ENCODE measurements at places on chromosomes 6 and 20.

DNA sequence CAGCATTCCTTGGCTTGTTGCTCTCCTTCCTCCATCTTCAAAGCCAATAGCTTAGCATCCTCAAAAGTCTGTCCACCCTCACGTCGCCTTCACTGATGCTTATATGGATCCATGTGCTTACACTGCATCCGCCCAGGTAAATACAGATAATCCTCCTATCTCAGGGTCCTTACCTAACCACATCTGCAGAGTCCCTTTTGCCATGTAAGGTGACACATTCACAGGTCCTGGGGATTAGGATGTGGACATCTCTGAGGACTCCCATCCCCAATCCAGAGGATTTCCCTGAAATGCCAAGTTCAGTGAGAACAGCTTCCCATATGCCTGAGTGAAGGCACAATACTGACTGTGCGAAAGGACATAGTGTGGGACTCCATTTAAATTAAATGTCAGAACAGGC is 25.4 kb downstream of the FKBP1A start:
- no peak for DNase-seq

GRCh38 chr6:90375681-90376439 is 79.2 kb upstream of the BACH2 start:
- DNase-seq, result no peak

DNA sequence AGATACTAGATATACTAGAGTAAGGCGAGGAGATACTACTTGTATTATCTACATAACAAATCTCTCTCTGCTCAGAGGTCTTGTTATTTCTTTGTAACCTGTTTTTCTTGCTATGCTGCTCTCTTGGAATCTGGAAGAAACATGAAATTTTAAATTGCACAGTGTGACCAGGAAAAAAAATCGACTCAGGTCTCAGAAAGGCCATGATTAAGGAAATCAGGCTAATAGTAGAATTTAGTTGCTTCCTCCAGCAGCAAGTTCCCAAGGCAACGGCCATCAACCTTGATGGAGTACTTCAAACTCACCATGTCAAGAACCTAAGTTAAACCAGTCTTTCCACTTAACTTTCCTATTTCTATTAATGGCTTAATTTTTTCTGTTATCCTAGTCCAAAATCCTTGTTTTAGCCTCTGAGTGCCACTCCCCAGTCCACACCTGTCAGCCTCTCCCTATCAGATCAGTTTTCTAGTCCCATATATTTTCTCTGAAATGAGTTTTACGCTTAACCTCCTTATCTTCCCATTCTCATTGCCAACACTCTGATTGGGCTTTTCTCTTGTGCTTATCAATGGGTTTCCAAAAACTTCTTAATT is 87.7 kb upstream of the BEND3 start:
- no peak for DNase-seq

GRCh38 chr6:34284563-34285447 is 36.0 kb upstream of the SMIM29 start:
- DNase-seq, result no peak

- no peak for DNase-seq
Measured at GRCh38 chr6:73264446-73264845, 1.4 kb upstream of the KHDC1 start.

- DNase-seq, result no peak
Measured at GRCh38 chr6:170423030-170423429, 116.5 kb downstream of the FAM120B start.

GRCh38 chr6:25788305-25788922 is 33.9 kb downstream of the SLC17A4 start:
- DNase-seq, result no peak

DNA sequence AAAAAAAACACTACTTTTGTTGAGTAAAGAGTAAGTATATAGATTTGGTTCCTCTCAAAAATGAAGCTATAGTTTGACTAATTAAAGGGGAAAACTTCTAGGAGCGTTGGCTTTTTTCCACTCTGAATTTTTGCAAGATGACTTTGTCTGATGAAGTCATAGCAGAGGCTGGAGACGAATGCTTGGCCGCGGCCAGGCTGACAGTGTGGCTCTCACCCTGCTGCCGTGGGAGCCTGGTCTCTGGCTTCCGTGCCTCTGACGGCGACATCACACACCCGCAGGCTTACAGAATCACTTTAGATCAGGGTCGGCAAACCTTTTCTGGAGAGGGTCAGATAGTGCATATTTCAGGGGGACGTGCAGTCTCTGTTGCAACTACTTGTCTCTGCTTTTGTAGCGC is 145.0 kb downstream of the PHACTR3 start:
- DNase-seq, result no peak

GRCh38 chr6:134240665-134241431 is 77.1 kb downstream of the SGK1 start:
- no peak for DNase-seq

DNA sequence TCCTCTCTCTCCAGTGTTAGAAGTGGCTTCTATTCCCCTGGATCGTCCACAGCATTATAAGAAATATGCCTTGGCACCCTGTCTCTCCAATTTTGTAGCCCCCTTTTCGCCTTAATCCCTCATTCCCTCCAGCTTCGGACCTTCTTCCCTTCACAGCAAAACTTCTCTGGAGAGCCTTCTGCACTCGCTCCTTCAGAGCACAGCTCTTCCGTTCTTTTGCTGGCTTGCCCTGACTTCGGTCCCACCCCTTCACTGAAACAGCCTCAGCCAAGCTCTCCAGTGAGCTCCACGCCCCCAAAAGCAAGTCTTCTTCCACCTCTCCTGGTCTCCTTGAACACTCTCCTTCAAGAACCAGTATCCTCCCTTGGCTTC is 134.7 kb upstream of the RNF24 start:
- DNase-seq, result peak; percentile 32

GRCh38 chr20:47164140-47164539 is 192.4 kb downstream of the ZMYND8 start:
- no peak for DNase-seq

- DNase-seq, result no peak
Measured at GRCh38 chr20:5172167-5172601, 45.4 kb downstream of the CDS2 start.

DNA sequence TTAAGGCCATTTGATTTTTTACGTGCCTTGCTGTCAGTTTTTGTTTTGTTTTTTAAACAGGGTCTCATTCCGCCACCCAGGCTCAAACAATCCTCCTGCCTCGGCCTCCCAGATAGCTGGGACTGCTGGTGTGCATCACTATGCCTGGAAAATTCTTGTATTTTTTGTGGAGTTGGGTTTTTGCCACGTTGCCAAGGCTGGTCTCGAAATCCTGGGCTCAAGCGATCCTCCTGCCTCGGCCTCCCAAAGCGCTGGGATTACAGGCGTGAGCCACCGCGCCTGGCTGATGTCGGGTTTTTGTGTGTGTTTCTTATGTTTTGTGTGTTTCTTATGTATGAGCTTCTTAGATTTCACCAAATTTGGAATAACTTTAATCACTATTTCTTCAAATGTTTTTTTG is 104.8 kb downstream of the TAF4 start:
- DNase-seq, result no peak

GRCh38 chr6:7219310-7219709 is 93.7 kb downstream of the SSR1 start:
- DNase-seq, result no peak

DNA sequence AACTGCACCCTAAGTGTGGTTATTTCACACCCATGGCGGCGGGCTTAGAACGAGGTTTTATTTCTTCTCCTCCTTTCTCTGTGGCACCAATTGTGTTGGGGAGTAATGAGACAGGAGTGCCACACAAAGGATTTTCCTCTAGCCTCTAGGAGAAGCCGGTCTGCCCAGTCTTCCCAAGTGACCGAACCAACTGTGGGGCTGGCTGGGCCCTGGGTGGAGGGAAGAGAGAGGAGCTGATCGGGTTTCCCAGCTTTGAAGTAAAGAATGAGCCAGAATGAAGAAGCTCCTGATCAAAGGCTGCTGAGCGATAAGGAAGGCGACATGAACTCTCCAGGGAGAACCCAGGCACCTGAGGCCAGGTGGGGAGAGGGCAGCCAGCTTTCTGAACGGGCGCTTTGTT is 616.0 kb upstream of the BTBD3 start:
- DNase-seq, result no peak

DNA sequence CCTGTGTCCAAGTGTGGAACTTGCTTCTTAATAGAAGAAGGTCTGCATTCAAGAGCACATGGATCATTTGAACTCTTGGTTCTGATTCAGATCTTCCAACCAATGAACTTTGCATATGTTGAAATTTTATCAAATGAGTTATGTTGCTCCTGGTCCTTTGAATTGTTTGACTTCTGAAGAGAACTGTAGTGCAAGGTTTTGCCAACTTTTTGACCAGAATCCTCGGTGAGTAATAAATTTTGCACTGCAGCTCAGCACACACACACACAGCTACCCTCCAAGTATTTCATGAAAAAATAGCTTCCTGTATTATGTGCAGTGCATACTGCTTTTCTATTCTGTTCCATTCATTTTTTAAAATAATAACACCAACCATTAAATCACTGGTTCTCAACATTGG is 67.5 kb downstream of the BFSP1 start:
- no peak for DNase-seq

GRCh38 chr20:54995553-54995952 is 520.2 kb downstream of the DOK5 start:
- no peak for DNase-seq

- DNase-seq, result no peak
Measured at GRCh38 chr6:106674541-106675229, 45.3 kb downstream of the QRSL1 start.

- DNase-seq, result no peak
Measured at GRCh38 chr6:79453558-79454042, 83.6 kb downstream of the LCA5 start.

DNA sequence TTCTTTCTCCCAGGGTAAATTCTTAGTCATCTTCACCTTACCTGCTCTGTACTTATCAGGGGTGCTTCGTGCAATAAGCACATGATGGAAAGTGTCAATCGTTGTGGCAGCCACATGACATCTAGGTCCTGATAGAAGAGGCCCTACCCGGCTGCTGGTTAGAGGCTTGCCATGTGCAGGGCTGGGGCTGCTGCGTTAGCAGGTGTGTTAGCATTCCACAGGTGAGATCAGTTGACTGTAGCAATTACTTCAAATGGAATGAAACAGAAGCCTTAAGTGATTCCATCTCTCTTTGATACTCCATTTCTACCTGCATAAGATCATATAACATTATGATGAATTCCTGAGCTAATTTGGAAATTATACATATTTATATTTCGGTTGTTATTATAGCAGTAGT is 127.0 kb downstream of the UST start:
- DNase-seq, result no peak

DNA sequence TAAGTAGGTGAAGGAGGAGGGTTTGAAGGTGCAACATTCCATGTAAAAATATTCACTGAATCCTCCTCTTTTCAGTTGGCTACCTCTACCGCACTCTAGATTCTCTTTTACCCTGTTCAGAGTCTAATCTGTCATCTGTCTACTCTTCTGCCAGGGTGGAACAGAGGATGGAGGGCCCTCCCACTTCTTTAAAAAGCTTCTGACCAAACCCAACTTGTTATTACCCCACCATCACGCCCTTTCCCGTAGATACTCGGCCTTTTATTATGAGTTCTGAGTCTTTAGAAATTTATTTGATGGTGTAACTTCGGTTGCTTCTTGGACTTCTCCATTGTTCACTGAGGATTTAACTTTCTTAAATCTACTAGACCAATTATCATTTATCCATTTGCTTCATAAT is 11.7 kb downstream of the STX11 start:
- DNase-seq, result no peak

DNA sequence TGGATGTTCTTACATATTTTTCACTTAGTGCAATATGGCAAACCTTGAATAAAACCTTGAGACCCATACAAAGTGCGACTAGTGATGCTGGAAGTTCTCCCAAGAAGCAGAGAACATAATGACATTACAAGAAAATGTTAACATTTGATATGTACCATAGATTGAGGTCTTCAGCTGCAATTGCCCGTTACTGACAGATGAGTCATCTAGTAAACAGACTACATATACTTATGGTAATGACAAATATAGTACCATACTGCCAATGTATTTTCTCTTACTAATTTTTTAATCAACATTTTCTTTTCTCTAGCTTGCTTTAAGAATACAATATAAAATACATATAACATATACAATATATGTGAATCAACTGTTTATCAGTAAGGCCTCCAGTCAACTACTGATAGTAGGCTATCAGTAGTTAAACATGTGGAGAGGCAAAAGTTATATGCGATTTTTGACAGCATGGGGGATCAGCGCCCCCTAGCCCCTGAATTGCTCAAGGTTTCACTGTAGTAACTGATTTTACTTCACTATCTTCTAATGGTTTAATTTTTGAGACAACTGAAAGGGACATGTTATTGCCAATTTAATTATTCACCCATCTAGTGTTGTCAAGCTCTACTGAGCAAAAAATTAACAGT is 166.7 kb upstream of the ADGRB3 start:
- no peak for DNase-seq

- no peak for DNase-seq
Measured at GRCh38 chr6:91155129-91155785, 568.4 kb upstream of the MAP3K7 start.

DNA sequence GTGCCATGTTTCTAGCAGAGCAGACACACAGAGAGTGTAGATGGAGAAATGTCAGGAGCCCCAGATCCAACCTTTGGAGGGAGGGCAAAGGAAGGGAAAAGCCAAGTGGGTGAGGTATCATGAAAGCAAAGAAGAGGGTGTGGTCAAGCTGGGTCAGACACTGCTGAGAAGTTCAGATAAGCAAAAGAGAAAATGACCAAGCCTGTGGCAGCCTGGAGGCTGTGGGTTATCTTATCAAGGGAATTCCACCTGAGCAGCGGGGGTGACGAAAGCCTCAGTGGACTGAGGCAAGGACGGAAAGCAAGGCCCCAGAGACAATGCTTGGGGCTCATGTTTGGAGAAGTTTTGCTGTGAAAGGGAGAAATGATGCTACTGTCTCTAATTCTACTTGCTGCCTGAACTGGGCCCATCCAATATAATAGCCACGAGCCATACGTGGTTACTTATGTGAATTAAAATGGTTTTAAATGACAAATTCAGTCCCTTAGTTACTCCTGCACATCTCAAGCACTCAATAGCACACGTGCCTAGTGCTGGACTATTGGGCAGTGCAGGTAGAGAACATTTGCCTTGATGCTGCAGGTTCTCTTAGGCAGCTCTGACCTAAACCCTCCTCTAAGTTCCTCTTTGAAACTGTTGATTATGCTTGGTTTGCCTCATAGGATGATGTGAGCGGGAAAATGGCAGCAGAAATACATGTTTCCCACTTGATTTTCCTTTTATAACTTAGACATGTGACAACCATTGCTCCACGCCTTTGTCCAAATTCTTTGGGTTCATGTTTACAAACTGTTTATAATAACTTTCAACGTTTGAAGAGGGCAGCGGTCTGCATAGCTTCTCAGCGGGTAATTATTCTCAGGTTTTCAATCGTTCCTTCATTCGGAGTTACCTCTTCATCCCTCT is 63.7 kb downstream of the SLC22A23 start:
- DNase-seq, result no peak

DNA sequence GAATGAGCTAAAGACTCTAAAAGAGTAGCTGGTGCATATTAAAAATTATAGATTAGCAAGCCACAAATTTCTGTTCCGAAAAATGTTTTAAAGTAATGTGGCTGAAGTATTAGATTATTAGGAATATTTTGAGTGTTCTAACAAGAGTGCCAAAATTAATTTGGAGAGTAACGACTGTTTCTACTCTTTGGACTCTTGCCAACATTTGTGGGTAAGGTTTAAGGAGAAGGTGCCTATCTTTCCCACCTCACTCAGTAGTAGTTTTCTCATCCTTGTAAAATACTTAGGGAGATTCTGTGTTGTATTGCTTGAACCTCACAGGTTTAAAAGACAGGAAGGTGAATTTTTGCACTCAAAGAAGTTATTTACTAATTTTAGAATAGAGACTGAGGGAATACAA is 5.0 kb downstream of the HSF2 start:
- no peak for DNase-seq

GRCh38 chr6:76701610-76702009 is 629.1 kb upstream of the IMPG1 start:
- DNase-seq, result no peak

- no peak for DNase-seq
Measured at GRCh38 chr6:100255701-100256100, 209.0 kb downstream of the SIM1 start.

Measured in cortex of kidney (tissue), 1 donor.